ENCODE measurements at places on chromosomes 5 and 9. TPM values are rescaled to one million over a fixed set of nuclear protein-coding genes. Genes with fewer than 3 reads are reported as not detected.

Gene HTR4
- total RNA-seq = not detected

Gene DBH
- total RNA-seq = not detected

Gene FBXL7
- total RNA-seq = 7.3 TPM

Gene SIT1
- not detected for total RNA-seq

Gene SLC25A51
- 120 TPM for total RNA-seq

Measured in smooth muscle cell of trachea (primary cell).